ENCODE measurements at places on chromosomes 12 and 14.

- no peak for DNase-seq
Observed at GRCh38 chr12:79874665-79875064, 60.2 kb downstream of the PPP1R12A start.

GRCh38 chr14:31828946-31829868 lies 247.9 kb upstream of the ARHGAP5 start:
- no peak for DNase-seq

GRCh38 chr14:58861586-58861985 lies 223.8 kb downstream of the DACT1 start:
- DNase-seq = no peak

DNA sequence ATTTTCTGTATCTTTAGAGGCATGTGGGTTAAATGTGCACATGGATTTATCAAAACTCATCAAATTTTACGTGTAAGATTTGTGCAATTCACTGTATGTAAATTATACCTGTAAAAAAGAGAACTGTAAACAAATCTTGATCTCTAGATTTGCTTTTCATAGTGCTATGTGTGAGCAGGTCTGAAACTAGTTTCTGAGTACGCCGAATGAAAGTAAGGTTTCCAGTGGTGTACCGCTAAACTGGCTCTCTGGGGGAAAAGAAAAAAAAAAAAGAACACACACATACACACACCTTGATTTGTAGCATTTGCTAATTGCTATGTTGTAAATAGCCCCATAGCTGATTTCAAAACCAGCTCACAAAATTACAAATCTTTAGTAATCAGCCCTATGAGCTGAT lies 8.6 kb upstream of the SLC41A2 start:
- no peak for DNase-seq

DNA sequence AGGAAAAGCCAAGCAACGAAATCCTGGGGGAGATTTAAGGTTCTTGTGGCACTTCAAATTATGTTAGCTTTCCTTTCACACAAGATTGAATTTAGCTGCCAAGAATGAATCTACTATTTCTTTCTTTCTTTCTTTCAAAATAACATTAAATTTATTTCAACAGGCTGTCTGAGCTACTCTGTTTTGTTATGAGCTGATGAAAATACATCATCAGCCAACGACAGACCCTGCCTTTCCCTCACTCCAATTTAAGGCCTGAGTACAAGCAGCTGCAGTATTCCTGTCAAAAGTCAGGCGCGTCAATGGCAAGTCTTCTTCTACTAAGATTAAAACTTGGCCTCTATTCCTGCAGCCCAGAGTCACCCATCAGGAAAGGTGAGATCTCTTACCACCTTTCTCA lies 347.7 kb upstream of the FLRT2 start:
- no peak for DNase-seq

GRCh38 chr14:44412858-44413569 lies 94.1 kb downstream of the FSCB start:
- no peak for DNase-seq

- no peak for DNase-seq
Observed at GRCh38 chr12:27109334-27110028, 27.1 kb upstream of the C12orf71 start.

DNA sequence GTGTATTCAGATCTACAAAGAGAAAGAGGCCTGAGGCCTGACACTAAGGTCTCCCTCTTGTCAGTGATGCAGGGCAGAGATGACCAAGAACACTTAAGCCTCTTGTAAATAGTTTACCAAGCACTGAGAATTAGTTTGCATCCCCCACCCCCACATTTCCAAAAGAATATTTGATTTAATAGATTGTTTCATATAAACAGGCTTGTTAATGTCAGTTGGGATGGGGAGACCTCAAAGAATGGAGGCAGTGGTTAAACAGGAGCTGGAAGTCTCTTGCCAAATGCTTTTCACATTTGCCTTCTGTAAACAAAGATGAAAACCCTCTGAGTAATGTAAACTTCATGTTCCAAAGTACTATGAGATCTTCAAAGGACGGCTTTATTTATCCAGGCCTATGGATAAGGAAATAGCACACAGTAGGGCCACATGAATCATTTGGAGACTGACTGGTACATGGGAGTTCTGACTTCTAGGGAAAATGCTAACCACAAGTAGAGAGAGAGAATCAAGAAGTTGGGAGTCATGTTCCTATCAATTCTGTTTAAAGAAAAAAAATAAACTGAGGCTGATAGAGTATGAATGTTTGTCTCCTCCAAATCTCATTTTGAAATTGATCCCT lies 234.7 kb downstream of the ANO2 start:
- no peak for DNase-seq

DNA sequence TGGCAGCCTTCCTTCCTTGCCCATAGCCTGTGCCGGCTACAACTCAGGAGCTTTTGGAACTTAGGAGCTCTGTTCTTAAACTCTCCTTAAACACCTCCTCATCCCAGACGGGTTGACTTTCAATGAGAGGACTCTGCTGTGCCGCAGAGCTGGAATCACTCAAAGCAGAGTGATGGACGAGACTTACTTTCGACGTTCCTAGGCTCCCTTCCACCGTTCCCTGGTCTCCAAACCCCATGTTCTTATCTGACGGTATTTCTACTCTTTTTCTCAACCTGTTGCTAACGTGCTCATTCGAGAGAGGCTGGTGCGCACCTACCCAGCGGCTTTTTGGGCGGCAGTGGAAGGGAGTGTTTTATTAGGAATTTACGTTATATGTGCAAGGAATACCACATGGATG lies 232.7 kb downstream of the CACNA1C start:
- no peak for DNase-seq

All from activated naive CD4-positive, alpha-beta T cell treated with anti-CD3 and anti-CD28 coated beads, Interleukin-2, amount 50 U/mL, for 16 hours (primary cell).